ENCODE measurements at places on chromosomes 7 and 10.

DNA sequence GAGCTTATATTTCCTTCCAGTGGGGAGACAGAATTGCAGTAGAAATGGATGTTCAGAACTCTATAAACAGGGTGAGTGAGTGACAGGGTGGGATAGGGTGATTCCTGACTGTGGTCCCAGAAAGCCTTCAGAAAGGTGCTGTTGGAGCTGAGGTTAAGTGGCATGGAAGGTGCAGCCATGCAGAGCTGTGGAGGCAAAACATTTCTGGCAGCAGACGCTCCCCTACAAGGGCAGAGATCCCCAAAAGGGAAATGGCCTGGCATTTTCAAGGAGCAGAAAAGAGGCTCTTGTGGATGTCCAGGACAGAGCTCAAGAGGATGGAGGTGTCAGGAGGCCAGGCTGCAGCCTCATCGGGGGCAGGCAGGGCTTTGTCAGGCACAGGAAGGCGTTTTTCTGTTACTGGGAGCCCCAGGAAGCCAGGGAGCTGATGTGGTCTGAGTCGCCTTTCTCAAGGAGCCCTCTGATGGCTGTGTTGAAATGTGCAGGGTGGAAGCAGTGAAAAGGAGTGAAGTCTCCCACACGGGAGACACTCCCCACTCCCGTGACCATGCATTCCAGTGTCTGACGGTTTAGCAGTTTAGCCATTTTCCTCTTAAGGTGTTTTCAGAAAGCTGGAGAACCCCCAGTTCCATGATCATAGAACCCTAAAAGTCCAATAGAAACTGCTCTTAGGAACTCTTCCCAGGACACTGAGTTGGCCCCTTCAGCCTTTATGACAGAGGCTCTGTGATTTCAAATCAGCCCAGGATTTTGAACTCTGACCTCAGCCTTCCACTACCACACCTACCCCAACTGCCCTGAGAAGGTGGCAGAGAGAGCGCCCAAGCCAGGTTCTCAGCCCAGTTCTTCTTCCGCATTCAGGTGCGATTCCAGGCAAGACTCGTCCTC is 96.2 kb downstream of the C10orf105 start:
- DNase-seq, result no peak

DNA sequence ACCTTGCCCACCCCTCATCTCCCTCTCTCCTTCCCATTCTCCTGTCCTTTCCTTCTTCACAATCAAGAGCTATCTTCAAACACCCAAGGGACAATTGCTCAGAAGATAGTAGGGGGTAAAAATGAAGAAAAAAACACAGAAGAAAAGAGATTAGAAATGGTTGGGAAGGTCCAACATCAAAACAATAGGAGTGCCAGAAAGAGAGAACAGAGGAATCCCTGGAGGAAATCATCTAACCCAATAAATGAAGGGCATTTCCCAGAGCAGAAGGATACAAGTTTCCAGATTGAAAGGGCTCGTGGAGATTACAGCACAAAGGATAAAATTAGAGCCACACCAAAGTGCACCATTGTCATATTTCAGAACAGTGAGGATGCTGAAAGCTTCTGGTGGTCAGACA is 145.6 kb downstream of the OAT start:
- DNase-seq, result no peak

- no peak for DNase-seq
Observed at GRCh38 chr7:20744954-20745446, 41.7 kb downstream of the SP8 start.

- no peak for DNase-seq
Observed at GRCh38 chr10:70432561-70433263, 8.8 kb downstream of the NODAL start.

GRCh38 chr7:24346129-24346528 is 62.1 kb downstream of the NPY start:
- no peak for DNase-seq

GRCh38 chr7:157690833-157691585 is 354.2 kb downstream of the DNAJB6 start:
- DNase-seq, result no peak

GRCh38 chr10:103630156-103630555 is 136.7 kb downstream of the NEURL1 start:
- DNase-seq, result no peak
